ENCODE measurements at places on chromosomes 12 and 14. TPM values are rescaled to one million over a fixed set of nuclear protein-coding genes. Genes with fewer than 3 reads are reported as not detected.

The KRT83 gene
- not detected for total RNA-seq

The PTCSC3 gene
- total RNA-seq: not detected

The TNFAIP2 gene
- total RNA-seq: 1.1 TPM

The RD3L gene
- not detected for total RNA-seq

The DYNC1H1 gene
- total RNA-seq: 273 TPM

The KSR2 gene
- not detected for total RNA-seq

DNA sequence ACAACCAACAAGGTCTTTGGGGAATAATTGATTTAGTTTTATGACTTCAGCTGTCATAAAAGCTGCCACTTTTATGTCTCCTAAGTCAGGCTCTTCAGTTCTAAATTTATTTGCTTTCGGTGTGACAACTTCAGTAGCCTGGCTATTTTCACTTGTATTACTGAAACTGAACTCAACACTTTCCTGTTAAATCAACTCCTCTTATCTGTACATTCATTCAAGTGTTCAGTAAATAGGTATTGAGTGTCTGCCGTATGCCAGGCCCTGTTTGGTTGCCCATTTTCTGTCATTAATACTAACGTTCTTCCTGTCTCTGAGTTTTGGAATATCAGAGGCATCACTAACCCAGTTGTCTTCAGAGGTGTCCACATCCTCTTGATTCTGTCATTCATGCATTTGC, 7.5 kb downstream of the UTP20 start:
- DNase-seq: no peak
- no peak overlapping the region for H3K4me3 ChIP-seq
- H3K4me1 ChIP-seq: no peaks in the 10 kb centered on the region
- no peaks in the 10 kb centered on the region for H3K27me3 ChIP-seq

- H3K27ac ChIP-seq: no peak within 1 kb of the TSS
- no peak for DNase-seq
- H3K4me1 ChIP-seq: no peaks in the 10 kb centered on the region
- peaks cover 10% of the 10 kb centered on the region for H3K27me3 ChIP-seq
- no peak within 1 kb of the TSS for H3K4me3 ChIP-seq
Measured at GRCh38 chr12:119593578-119594398, at the start of gene TMEM233. Gene TMEM233, plus strand, starts transcription at chr12:119593774. Its CDS starts 75 bp downstream, at chr12:119593849.

DNA sequence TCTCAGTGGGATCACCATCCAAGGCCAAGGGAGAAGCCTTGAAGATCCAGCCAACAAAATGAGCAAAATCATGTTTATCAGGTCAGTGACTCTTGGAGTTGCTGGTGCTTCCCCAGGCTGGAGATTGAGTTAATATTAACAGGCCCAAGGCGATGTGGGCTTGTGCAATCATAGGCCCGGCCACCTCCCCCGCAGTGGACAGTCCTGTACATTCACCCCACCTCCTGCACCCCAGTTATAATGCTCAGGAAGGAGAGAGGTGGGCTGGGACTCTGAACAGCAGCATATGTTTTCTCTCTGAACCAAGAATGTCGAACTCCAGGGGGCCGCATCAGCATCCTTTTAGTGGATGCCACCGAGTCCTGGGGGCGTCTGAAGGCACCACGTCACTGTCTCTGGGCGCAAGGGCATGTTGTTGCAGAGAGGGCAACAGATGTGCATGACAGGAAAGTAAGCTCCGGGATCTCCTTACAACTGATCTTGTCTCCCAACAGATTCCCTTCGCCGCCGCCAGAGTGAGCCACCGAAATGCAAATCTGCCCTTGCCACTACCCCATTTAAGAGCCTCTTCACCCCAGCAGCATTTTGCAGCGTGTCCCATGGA, 32.2 kb upstream of the SERPINA6 start:
- no peak for DNase-seq
- no peaks in the 10 kb centered on the region for H3K4me1 ChIP-seq
- no peak overlapping the region for H3K4me3 ChIP-seq
- no peak overlapping the region for H3K27ac ChIP-seq
- no peaks in the 10 kb centered on the region for H3K27me3 ChIP-seq
- no peaks in the 10 kb centered on the region for H3K36me3 ChIP-seq

DNA sequence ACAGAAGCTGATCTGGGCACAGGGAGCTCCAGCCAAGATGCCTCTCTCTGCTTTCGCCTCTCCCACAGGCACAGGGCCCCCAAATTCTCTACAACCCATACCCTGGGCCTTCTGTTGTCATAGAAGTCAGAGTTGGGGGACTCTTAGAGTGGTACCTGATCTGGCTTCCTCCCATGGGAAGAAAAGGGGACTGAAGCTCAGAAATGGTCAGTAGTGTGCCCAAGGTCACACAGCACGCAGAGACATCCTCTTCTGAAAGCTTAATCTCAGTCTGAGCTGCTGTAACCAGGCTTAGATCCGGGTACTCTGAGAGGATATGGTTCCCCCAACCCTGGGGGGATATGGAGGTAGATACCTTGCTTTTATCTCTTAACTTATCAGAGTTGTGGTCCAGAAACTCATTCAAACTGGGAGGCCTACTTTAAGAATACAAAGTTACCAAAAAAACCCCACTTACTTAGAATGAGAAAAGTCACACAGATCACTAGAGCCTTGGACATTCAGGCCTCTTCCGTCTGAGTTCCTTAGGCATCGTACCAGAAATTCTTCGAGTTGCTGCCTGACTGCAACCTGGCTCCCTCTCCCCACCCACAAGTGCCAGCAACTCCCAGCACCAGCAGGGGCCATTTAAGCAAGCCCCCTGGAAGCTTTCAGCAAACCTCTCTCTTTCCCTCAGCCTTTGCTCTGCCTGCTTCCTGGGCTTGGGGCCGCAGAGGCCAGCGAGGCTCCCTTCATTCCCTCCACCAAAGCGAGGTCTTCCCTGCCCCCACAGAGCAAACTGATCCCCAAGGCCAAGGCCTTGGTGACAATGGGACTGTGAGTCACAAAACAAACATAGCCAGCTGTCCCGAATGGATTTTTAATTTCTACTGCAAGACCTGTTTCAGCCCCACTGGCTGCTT, 13.9 kb downstream of the KRT7 start:
- peaks cover 5% of the 10 kb centered on the region for H3K4me1 ChIP-seq
- no peaks in the 10 kb centered on the region for H3K27me3 ChIP-seq
- H3K4me3 ChIP-seq: no peak overlapping the region
- no peak overlapping the region for H3K27ac ChIP-seq
- H3K36me3 ChIP-seq: no peaks in the 10 kb centered on the region

DNA sequence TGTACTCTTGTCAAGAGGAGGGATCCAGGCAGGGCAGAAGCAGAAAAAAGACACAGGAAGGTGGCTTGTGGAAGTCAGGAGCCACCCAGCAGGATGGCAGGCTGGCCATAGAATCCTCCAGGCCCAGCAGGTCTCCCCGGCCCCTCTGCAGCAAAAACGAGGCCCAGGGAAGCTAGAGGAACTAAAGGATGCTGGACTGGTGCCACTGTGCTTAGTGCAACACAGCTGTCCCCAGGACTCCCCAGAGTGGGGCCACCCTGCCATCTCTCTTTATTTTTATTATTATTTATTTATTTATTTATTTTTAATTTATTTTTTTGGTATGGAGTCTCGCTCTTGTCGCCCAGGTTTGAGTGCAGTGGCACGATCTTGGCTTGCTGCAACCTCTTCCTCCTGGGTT, 54.1 kb downstream of the PITPNM2 start:
- H3K4me3 ChIP-seq: no peak overlapping the region
- H3K27me3 ChIP-seq: no peaks in the 10 kb centered on the region
- no peak overlapping the region for H3K27ac ChIP-seq
- H3K36me3 ChIP-seq: no peaks in the 10 kb centered on the region

DNA sequence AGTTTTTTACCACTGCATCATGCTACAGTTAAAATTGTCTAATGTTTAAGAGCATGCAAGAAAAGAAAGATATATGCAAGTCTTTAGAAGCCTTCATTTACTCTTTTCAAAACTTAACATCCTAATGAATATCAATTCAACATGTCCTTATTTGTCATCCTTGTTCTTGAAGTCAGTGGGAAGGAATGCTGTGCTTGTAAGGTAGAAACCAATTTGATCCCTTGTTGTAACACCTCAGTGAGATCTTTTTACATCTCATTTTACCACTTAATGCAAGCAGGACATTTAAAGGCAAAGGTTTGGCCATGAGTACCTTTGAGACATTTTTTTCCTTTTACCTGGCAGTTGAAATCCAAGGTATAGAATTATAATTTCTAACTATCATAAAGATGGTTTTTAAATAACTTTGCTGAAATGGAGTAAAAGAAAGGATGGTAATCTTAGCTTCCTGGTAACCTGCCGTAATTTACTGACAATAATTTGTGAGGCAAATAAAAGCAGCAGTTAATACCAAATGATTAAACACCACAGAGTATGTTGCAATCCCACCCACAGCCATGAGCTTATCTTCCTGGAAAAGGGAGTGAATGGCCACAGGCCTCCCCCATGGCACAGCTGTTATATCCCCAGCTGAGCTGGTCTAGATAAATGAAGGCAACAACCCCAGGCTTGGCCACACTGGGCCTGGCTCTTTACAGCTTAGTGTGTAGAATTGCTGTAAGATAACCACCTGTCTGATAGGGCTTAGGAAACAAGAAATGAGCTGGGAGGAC, 33.2 kb upstream of the STRN3 start:
- H3K4me3 ChIP-seq: no peak overlapping the region
- DNase-seq: no peak
- no peaks in the 10 kb centered on the region for H3K4me1 ChIP-seq
- no peaks in the 10 kb centered on the region for H3K27me3 ChIP-seq
- H3K27ac ChIP-seq: no peak overlapping the region
- no peaks in the 10 kb centered on the region for H3K36me3 ChIP-seq

DNA sequence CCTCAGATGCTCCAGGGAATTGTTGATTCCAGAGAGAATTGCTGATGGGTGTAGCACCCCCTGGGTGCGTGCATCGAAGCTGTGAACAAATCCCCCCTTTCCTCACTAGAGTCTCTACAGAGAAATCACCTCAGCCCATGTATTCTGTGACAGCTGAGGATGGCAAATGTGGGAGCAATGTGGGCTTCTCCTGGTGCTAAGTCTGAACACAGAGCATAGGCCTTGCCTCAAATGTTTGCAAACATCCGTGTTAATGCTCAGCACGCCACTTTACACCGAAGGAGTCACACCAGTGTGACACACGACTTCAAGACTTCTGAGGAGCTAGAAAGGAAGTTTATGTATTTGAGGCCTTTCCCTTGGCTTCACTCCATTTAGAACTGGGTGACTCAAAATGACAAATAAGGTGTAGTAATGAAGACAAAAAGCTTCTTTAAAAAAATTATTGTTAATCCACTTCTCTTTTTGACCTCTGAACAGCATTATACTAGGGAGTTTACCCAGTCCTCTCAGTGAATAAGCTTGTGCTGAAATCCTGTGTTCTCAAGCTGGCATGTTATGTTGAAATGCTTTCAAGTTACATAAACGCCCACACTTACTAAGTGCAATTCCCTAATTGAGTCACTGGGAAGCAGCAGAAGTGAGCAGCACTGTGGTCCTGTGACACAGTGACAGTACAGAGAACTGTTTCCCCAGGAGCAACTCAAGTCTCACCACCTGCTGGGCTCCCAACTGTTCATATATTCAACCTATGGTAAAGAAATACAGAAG, 92.9 kb downstream of the FAR2 start:
- no peak for DNase-seq
- no peaks in the 10 kb centered on the region for H3K36me3 ChIP-seq
- H3K4me3 ChIP-seq: no peak overlapping the region
- no peaks in the 10 kb centered on the region for H3K27me3 ChIP-seq

Measured in naive thymus-derived CD4-positive, alpha-beta T cell (primary cell).